ENCODE measurements at places on chromosomes 4 and X.

GRCh38 chr4:124943938-124944337 lies 231.4 kb upstream of the ANKRD50 start:
- DNase-seq: no peak

- DNase-seq: no peak
Observed at GRCh38 chrX:118761939-118762707, 34.7 kb downstream of the IL13RA1 start.

DNA sequence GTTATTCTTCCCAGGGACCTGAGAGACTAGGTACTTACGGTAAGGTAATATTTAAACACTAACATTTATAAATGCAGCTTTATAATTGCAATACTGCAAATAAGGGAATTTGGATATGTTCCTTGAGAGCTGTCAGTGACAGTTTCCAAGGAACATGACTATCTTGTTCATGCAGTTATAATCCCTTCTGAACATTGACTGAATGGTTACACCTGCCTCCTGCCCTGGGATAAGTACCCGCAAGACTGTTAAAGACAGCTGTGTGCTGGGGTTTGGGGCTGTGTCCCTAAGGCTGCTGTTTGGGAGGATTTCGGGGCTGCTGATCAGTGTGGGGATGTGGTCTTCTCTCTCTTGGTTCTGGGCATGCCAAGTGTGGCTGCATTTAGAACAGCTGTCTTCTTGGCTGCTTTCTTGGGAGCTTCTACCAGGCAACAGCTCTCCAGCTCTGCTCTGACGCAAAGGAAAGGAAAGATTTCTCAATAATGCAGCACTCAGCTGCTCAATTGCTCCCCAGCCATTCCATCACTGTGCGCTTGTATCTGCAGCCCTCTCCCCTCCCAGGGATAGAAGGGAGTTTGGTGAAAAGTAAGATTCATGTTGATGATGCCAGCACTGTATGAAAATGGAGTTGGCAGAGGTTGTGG lies 298.8 kb upstream of the TAPT1 start:
- no peak for DNase-seq

- DNase-seq: no peak
Observed at GRCh38 chr4:113183032-113183605, 133.7 kb downstream of the ANK2 start.

GRCh38 chr4:145099653-145100052 lies 1.5 kb downstream of the ABCE1 start:
- DNase-seq: no peak

GRCh38 chr4:110306303-110306702 lies 107.9 kb upstream of the ELOVL6 start:
- no peak for DNase-seq

DNA sequence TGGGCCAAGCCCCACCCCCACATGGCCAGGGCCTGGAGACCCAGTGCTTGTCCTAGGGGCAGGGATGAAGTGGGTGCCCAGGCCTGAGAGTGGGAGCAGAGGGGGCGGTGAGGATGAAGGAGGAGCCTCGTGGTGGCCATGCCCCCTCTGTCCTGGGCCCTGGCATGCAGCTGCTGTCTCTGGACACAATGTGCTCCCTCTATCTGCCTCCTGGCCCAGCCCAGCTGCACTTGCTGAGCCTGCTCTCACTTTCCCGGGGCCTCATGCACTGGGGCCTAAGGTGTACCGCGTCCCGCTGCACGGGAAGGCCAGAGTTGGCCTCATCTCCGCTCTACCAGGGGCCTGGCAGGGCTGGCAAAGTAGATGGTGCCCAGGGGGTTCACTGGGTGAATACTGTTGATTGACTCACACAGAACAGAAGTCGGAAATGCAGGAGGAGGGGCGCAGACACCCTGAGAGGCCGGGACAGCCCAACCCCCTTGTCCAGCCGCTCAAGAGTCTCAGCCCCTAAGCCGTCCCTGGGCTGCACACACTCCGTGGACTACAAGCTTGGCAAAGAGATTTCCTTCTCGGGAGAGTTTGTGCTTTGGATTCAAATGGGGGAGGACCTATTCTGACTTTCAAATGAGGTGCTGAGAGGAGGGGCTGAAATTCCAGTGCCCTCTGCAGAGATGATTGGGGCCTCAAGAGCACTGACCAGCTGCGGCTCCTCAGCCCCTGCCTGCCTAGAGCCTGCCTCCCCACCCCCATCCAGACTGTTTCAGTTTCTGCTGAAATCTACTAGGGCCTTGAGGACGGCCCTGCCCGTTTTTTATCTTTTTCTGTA lies 112.4 kb downstream of the PSAPL1 start:
- DNase-seq: no peak

DNA sequence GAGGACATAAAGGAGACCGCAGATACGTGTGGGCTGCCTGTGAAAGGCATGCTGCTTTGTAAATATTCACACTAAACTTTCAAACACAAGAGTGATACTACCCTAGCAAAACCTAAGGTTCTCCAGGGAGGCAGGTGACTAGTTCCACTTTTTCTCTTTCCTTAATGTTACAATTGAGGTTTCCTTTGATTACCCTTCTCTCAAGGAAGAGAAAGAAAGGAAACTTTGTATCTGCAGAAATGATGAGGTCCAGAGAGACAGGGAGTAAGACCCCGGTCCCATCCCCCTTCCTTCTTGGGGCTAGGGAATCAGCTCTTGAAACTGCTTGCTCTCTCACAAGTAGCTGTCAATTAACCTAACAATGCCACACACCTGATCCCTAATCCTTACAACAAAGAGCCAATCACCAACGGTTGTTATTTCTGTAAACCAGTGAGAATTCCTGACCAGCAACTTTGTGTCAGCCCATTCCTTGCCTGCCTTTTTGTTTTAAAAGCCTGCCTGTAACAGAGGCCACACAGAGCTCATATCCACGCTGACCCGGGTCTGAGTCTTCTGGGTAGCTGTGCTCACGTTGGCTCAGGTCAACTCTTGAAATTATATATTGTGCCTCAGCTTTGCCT lies 754.8 kb upstream of the FRG1 start:
- no peak for DNase-seq

DNA sequence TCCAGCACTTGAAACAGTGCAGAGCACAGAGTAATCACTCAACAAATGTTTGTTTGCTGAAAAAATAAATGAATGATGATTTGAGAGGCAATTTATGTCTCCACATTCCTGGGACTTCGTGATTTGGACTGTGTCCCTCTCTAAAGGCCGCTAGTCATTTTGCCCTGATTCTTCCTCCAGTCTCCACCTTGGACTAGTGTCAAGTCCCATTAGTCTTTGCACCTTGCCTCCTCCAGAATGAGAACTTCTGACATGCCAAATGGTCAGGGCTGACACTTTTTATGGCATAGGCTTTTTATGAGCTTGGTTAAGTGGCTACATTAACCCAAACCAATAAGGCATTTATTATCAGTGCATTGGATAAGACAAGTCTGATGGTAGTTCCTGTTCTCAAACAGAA lies 65.1 kb upstream of the POF1B start:
- no peak for DNase-seq

- no peak for DNase-seq
Observed at GRCh38 chr4:17218786-17219185, 293.1 kb downstream of the QDPR start.

DNA sequence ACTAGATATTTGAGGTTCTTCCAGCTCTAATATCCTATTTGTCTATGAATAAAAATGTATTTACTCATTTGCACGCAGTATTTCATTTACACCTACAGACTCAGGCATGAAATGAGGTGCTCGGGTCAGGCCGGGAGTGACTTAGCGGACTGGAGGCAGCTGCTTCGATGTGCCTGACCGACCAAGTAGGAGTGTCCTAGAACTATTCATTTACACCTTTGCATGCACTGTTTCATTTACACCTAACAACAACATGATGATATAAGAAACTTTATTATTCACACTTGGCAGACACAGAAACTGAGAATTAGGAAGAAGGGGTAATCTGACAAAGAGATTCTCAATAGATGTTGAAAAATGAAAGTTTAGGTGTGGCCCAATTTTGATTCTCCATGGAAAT lies 28.7 kb upstream of the FAT1 start:
- no peak for DNase-seq

DNA sequence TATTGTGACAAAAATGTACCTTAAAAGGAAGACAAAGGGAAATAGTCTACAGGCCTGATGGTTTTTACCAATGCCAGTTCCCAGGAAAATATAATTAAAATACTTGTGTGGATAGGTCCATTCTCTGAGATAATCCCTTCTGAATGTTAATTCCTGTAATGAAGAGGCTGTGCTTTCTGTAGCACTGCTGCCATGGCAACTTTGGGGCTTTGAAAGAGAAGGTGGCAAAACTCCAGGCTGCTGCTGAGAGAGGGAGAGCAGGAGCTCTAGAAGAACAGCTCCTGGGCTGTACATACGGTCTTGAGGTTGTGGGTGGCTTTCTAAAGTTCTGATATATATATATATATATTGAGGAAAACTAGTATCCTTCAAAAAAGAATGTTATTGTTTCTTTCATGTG lies 125.4 kb downstream of the PDLIM5 start:
- DNase-seq: no peak

DNA sequence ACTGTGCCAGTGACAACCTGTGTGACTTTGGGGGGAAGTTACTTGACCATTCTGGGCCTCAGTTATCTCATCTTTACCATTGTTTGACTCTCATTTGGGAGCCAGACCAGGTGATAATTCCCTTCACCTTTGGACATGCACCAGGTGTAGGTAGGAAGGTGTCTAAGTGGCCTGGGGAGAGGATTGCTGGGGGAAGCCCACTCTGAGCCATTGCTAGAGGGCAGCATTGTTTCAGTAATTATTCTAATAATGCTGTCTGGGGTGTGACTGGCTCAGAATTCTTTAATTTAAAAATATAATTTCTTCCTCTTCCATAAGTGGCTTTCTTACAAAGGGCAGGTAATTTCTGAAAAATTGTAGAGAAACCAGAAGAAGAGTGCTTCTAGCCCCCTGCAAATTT lies 104.3 kb downstream of the RTL9 start:
- DNase-seq: no peak

- no peak for DNase-seq
Observed at GRCh38 chr4:48483777-48484493, 792 bp downstream of the SLC10A4 start.

GRCh38 chr4:25174674-25175073 lies 14.4 kb upstream of the SEPSECS start:
- no peak for DNase-seq
